ENCODE measurements at places on chromosomes 12 and 14.

- DNase-seq: peak; percentile 57
Measured at GRCh38 chr14:96275177-96276112, 19.4 kb downstream of the BDKRB1 start.

DNA sequence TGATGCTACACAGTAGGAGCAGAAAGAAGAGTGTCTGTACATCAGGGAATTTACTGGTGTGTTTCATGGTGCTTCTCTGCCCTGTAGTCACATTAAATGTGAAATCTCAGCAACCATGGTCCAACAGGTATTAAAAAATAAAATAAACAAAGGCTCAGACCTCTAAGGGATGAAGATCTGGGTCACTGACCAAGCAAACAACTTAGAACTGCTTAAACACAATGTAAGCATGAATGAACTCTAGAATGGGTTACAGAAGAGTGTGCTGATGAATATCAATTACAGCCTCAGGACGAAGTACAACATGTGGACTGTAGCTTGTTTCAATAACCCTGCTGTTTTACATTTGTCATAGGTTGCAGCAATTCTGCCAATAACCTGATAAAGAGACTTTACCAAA is 47.4 kb downstream of the SLC35F4 start:
- no peak for DNase-seq

DNA sequence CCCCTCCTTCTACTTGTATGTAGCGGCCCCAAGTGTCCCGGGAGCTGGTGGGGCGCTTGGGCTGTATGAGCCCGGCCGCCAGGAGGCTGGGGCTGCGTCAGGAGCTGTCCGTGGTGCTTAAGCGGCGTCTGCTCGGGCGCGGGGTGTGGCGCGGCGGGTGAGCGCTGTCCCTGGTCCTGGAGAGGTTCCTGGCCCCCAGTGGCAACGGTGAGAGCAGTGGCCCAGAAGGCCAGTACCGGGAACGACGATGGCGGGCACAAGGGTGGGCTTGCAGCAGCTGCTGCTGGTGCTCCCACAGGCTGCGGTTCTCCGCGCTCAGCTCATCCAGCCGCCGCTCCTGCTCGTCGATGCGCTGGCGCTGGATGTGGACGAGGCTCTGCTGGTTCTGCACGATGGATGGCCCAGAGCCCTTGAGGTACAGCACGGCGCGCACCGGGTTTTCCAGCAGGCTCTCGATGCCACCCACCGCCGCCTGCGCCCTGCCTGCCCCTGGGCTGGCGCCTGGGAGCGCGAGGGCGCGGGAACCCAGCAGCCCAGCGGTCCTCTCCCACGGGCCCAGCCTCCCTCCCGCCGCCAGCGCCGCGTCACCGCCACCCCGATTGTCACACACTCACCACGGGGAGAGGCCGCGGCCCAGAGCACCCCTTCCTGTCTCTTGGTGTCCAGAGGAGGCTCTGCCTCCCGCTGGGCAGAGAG is 41.9 kb upstream of the FKBP4 start:
- DNase-seq: peak; percentile 86

DNA sequence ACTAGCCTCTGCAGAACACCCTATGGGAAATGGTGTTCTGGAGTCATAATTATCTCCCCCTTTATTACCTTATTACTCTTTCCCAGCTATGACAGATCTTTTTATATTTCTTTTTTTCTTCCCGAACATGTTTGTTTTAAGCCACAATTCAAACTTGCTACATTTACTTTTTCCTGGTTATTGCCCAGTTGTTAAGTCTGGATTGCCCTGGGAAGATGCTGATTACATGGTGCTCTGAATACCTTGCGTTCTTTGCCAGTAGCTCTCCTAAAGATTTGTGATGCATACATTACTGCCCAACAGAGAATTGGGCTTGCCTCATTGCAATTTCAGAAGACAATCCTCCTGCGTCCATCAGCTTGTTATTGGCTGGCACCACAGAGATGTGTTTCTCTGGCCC is 118.3 kb upstream of the FGD4 start:
- DNase-seq: no peak

DNA sequence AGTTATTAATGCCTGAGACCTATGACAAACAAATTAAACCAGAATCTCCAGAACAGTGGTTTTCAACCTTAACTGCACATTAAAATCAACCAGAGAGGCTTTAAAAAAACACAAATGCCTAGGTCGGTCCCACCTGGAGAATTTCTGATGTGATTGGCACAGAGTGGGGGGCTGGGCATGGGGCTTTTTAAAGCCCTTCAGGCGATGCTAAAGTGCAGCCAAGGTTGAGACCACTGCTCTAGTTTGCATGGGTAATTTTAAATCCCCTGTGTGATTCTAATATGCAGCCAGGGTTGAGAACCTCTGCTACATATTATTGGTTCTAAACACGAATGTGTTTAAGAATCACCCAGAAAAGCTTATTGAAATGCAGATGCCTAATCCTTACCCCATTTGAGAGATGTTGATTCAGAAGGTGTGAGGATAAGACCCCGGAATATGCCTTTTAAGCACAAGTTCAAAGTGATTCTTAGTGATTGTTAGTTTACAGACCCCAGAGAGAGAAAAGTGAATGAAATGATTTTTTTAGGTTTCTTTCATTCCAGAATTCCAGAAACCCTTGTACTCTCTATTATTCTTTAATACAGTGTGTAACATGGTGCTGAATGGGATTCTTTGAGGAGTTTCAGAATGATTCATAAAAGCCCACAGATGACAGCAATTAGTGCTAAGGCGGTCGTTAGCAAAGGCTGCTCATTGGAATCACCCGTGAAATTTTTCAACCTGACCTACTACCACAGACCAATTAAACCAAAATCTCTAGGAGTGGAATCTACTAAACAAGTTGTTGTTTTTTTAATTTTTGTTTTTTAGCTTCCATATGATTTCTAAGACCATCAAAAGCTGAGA is 44.9 kb downstream of the LIN7A start:
- no peak for DNase-seq

- no peak for DNase-seq
Measured at GRCh38 chr12:55734595-55734994, 5.8 kb upstream of the CD63 start.

- DNase-seq: no peak
Measured at GRCh38 chr14:37816135-37816534, 220.7 kb downstream of the TTC6 start.

DNA sequence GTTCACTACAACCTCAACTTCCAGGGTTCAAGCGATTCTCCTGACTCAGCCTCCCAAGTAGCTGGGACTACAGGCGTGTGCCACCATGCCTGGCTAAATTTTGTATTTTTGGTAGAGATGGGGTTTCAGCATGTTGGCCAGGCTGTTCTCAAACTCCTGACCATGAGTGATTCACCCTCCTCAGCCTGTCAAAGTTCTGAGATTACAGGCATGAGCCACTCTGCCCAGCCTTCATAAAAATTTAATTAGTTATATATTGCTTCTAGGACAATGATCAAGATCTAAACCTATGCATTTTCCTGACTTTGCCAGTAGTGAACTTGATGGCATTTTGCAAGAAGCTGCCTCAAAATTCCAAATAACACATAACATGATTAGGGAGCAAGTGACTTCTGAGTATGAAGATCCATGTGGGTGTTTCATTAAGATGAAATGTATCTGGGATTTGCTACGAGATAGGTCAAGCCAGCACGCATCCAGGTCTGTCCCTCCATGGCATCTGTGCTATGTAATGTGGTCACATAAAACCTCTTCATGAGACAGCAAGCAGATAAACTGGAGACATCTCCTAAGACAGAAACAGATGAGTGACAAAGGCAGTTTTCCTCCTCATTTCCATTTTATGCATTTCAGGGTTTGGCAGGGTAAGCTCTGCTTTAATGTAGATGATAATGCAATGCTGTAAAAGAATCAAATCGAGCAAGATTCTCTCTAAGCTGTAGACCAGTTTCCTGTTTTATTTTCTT is 319.4 kb upstream of the ATP2B1 start:
- no peak for DNase-seq

DNA sequence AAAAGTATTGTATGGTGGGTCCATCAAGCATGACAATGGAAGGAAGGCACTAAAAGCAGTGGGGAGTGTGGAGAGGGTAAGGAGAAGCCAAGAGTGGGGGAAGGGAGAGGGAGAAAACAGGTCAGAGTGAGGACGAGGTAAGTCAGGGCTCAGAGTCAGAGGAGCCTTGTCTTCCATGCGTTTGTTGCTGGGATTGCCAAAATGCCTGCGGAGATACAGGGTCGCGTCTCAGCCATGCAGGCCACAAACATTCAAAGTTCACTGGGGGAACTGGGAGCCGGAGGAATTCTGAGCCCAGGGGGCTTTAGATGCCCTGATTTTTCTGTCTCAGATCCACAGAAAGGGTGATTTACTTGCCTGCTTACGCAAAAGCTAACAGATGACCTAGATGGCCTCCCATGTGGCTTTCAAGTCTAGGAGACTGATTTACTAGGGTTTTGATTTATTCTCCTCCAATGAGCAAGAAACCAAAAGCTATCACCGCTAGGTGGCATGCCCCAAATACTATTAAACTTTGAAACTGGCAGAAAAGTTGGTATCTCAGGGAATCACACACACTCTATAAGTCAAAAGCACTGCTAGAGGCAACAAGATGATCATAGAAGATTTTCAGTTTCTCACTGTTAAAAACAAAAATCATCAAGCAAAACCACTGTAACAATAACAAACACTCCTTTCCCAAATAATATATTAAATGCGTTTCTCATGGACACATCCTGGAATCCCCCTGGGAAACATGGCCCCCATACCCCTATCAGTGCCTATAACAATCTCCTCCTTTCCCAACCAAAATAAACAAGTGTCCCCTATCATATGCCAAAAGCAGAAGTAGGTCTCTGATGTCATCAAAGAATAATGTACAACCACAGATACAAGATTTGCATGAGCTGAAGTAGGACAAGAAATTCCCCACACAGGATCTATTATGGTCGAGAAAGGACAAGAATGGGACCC is 26.6 kb upstream of the MDM1 start:
- peak; percentile 77 for DNase-seq

DNA sequence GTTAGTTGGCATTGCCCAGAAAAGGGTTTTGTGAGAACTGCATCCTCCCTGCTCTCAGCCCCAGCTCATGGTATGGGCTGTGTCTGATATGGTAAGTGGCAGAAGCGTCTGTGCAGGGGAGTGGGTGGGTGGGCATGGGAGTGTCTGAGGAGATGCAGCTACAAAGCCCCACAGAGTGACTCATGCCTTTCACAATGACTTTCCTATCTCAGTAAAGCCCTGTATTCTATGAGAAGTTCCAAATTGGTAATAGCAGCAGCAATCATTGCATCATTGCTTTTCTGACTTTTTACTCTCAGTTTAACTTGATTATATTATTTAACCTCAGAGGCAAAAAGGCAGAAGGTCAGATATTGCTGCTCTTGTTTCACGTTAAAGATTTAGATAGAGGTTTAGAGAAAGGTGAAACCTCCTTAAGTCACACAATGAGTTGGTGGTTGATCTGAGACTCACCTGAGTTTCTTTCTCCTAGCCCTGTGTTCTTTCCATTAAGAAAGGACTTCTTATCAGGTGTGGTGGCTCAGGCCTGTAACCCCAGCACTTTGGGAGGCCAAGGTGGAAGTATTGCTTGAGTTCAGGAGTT is 171.7 kb downstream of the SLC5A8 start:
- no peak for DNase-seq

DNA sequence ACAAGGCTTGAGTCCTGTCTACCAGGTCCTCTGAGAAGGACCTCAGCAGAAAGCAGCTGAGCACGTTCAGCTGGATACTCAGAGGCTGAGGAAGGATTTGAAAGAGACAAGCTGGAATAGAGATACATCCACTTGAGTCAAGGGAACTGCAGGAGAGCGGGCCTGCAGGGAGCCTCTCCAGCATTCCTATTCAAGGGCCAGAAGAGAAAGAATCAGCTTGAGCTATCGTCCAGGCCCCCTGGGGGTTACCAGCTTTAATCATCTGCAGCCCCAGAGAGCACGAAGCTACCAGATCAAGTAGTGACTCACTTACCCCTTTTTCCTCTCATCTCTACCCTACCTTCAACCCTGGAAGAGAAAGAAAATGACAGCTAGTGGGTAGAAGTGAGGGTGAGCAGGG is 80.9 kb downstream of the NDUFA12 start:
- no peak for DNase-seq

Data from stimulated activated naive CD4-positive, alpha-beta T cell (primary cell).